ENCODE measurements at places on chromosomes 6 and 20. TPM values are rescaled to one million over a fixed set of nuclear protein-coding genes. Genes with fewer than 3 reads are reported as not detected.

GRCh38 chr20:44589537-44589936 is 7.2 kb downstream of the PKIG start:
- no peak for DNase-seq

DNA sequence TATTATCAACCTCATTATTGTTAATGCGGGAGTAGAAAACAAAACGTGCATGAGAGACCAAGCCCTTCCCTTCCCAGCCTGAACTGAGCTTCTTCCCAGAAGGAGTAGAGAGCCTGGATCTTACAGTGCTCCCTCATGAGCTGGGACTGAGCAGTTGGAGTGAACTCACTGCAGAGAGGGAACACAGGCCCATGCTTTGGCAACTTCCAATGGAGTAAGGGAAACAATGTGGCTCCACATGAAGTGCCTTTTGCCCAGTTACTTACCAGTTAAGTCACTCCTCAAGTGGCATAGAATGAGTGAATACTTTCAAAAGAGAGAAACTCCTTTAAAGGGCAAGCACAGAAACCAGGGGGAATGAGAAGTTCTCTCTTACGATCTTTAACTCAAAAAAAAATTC is 12.4 kb downstream of the FHL5 start:
- DNase-seq = no peak

DNA sequence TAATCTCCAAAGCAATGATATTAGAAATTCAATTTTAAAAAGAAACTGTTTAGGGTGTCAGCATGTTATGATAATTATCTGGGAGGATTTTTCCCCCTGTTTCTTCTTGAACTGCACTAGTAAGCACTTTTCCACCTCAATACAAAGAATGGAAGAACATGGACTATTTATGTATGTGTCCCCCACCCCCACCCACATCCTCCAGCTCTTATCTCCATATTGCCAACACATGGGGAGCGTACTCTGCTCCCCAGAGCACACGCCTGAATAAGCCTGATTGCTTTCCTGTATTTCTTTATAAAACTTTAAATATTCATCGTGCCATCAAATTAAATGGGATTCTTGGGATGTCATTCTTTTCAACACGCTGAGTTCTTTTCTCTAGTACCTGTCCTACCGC is 11.4 kb upstream of the LRFN2 start:
- DNase-seq = no peak

- DNase-seq = no peak
Observed at GRCh38 chr6:143002686-143003085, 57.7 kb upstream of the HIVEP2 start.

GRCh38 chr6:15147827-15148226 is 98.0 kb upstream of the JARID2 start:
- DNase-seq = no peak

DNA sequence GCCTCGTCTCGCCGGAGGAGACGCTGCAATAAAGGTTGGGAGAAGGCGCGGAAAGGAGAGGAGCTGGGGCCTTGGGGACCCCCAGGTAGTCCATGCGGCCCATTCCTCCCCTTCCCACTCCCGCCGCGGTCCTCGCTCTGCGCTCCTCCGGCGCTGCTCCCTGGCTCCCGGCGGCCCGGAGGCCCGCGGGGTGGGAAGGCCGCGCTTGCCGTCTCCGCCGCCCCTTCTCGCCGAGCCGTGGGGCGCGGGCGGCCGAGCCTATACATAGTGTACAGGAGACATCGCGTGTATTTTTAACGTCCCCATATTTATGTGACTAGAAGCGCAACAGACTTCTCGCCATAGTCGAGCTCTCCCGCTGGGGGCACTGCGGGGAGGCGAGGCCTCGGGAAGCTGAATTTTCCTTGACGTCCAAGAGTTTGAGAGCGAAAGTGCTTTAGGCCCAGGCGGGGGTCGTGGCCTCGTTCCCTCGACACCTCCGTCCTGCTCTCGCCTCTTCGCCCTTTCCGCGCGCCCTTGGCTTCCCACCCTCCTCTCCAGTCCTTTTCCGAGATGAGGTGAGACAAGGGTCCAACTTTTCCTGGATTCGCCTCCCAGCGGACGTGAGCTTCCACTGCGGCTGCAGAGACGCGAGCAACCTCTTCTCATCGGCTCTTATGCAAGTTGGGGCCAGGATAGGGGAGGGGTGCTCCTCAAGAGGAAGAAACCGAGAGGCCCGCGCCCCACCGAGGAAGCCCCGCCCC is 29.0 kb downstream of the SLC12A5 start:
- peak; percentile 6 for DNase-seq

- no peak for DNase-seq
Observed at GRCh38 chr20:63036291-63036690, 29.5 kb upstream of the BHLHE23 start.

GRCh38 chr20:1163105-1163504 is 21.7 kb downstream of the TMEM74B start:
- DNase-seq = no peak

GRCh38 chr6:151285122-151285521 is 45.4 kb downstream of the AKAP12 start:
- no peak for DNase-seq

- no peak for DNase-seq
Observed at GRCh38 chr6:331622-332521, 39.6 kb downstream of the DUSP22 start.

DNA sequence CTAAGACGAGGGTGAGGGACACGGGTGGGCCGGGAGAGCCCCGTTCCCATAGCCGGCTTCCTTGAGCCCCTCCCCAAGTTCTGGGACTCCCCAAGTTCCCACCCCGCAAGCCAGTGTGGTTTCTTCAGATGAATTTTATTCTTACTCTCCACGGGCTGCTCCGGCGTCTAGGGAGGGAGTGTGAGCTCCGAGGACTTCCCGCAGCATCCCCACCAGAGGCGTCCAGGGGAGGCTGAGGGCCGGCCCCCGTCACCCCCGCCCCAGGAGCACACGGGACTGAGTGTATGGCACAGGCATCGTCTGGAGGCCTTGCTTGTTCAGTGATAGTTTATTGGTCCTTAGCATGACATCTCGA is 10.0 kb upstream of the SLC4A11 start:
- DNase-seq = no peak

The CALHM6 gene
- 5.7 TPM for polyA plus RNA-seq

The CDSN gene
- not detected for polyA plus RNA-seq

The CPNE5 gene
- polyA plus RNA-seq = 12.2 TPM

The THBS2 gene
- polyA plus RNA-seq = 19.3 TPM

The FRMD1 gene
- polyA plus RNA-seq = 30.9 TPM

The ZSCAN26 gene
- 36.9 TPM for polyA plus RNA-seq

The PPDPF gene
- polyA plus RNA-seq = 118 TPM
